ENCODE measurements at places on chromosomes 5 and 9. TPM values are rescaled to one million over a fixed set of nuclear protein-coding genes. Genes with fewer than 3 reads are reported as not detected.

Gene MOB3B
- total RNA-seq, result 68.2 TPM

Gene PCDHGA1
- total RNA-seq, result 0.72 TPM

Gene TOR2A
- total RNA-seq, result 8.8 TPM

Gene PCDHA10
- 1.0 TPM for total RNA-seq

Gene IL13
- not detected for total RNA-seq

Gene ERMP1
- 10.2 TPM for total RNA-seq

Gene ANKRA2
- 28.0 TPM for total RNA-seq

Gene ORM2
- total RNA-seq, result 0.82 TPM

Gene HTR1A
- not detected for total RNA-seq

Gene GPR151
- total RNA-seq, result not detected

GRCh38 chr5:139951296-139951924 lies 91.7 kb downstream of the NRG2 start:
- DNase-seq, result no peak

DNA sequence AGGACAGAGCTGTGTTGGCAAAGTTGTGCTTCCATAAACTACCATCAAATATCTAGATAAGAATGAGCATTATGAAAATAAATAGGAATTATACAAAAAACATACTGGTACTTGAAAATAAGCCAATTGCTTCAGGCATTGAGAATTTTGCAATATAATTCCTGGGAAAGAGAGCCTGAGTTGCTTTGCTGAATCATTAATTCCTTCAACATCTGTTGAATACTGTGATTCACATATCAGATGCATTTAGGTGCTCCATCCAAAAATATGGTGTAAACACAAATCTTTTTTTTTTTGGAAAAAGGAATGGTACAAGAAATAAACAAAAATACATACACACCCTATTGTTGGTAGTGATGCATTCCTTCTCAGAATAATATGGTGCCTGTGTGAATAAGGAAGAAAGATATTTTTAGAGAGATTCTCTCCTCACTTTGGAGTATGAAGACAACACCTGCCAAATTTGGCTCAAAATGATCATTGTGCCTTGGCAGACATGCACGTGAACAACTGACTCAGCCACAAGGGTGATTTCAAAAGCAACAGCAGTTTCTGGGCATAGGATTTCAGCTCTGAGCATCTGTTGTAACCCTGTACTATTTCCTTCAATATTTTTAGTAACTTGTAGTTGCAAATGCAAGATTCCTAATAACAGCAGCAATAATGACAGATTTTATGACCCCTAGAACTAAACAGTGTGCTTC lies 96.7 kb downstream of the CAVIN4 start:
- DNase-seq, result no peak

DNA sequence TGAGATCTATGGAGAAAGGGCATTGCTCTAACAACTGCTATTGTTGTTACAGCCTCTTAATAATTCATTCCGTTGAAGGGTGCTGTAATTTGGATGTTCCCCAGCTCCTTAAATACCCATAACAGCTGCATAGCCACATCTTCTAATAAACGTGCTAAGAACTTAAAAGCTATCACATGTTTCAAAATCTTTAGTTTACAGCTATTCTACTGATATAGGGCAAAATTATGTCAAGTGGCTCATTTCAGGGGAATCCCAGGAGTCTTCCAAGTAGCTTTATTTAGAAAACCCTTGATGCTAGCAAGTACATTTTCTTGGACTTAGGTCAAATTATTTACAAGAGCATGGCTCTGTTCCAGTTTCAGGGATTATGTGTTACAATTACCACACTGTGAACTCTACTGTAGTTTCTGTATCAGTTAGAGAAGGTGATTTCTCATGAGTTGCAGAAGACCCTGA lies 990.4 kb upstream of the ACO1 start:
- no peak for DNase-seq

GRCh38 chr9:111038331-111039230 lies at the start of gene LPAR1:
Gene LPAR1, minus strand, starts transcription at chr9:111038470. Its CDS starts 66,353 bp downstream, at chr9:110972117.
- peak; percentile 68 for DNase-seq

GRCh38 chr9:135043345-135043744 lies 44.1 kb upstream of the OLFM1 start:
- peak; percentile 3 for DNase-seq

GRCh38 chr5:83645936-83646335 lies 74.7 kb downstream of the HAPLN1 start:
- no peak for DNase-seq

- no peak for DNase-seq
These were observed 62.0 kb upstream of the CDH6 start for GRCh38 chr5:31131381-31131891.

DNA sequence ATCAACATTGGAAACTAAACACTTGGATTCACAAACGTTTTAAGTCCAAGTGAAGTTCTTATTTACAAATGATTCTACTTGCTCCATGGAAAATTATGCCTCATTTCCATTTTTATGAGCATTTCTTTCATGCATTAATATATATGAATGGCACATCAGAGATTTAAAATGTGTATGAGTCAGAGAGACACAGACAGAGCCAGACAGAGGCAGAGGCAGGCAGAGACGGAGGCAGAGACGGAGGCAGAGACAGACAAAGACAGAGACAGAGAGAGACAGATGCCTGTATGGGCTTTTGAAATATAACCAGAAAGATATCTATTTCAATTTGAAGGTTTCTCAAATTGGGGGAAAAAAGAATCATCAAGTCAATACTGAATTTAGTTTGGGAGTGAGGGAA lies 649.0 kb downstream of the PTPRD start:
- no peak for DNase-seq

DNA sequence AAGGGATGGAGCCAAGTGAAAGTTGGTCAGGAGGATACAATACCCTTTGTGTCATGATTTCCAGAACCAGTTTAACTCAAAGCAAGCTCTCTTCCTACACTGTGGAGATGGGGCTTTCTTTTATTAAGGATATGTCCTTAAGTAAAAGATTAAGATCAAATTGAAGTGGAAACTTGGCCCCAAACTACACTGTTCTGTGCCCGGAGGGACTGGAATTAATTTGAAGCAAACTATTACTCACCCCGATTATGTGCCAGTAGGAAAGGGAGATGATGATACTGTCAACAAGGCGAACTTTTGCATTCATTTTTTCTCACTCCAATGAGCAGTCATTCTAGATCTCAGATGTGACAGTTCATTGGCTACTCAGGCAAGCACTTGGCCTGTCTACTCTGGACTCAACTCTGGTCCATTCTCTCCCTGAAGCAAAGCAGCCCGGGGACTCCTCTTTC lies 186.7 kb downstream of the NTRK2 start:
- DNase-seq, result no peak

DNA sequence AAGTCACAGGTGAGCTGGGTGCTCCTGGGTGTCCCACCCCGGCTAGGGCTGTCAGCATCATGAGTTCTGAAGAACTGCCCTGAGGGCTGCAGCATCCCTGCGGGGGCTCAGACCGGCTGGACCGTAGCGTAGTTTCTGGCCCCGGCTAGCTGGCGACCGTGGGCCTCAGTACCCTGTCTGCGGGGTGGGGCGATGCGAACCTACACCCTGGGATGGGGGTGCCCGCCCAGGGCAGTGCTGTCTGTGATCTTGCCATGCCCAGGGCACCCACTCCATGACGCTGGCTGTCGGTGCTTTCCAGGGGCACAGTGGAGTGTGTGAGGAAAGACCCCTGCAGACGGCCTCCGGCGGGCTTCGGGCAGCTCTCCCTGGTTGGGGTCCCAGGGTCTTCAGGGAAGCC lies 66.5 kb upstream of the IRX4 start:
- DNase-seq, result no peak

GRCh38 chr5:2633992-2634391 lies 117.5 kb downstream of the IRX2 start:
- no peak for DNase-seq

DNA sequence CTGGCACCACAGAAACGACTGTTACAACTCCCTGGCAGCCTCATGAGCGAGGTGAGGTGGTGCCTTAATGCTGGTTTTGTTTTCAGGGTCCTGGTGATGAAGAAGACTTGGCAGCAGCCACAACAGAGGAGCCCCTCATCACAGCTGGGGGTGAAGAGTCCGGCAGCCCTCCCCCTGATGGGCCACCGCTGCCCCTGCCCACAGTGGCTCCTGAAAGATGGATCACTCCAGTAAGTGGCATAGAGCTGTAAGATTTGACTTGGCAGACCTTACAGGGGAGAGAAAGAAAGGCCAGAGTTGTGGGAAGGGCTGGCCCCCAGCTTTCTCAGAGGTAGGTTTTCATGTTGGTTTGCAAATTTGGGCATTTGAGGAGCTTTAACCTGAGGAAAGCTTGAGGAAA lies 72.2 kb downstream of the COL15A1 start:
- DNase-seq, result no peak

DNA sequence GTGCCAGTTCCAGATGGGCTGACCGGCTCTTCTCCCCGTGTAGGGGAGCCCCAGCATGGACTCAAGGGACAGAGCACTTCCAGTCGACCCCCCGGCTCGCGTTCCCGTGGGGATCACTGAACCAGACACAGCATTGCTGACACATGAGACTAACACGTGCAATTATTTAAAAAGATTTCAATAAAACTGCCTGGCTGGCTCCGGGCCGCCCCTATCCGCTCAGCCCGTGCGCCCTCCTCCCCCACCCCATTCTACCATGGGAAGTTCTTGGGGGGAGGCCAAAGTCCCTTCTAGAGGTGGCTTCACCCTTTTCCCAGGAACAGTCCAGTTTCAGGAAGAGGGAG lies 4.7 kb downstream of the TESK1 start:
- no peak for DNase-seq

DNA sequence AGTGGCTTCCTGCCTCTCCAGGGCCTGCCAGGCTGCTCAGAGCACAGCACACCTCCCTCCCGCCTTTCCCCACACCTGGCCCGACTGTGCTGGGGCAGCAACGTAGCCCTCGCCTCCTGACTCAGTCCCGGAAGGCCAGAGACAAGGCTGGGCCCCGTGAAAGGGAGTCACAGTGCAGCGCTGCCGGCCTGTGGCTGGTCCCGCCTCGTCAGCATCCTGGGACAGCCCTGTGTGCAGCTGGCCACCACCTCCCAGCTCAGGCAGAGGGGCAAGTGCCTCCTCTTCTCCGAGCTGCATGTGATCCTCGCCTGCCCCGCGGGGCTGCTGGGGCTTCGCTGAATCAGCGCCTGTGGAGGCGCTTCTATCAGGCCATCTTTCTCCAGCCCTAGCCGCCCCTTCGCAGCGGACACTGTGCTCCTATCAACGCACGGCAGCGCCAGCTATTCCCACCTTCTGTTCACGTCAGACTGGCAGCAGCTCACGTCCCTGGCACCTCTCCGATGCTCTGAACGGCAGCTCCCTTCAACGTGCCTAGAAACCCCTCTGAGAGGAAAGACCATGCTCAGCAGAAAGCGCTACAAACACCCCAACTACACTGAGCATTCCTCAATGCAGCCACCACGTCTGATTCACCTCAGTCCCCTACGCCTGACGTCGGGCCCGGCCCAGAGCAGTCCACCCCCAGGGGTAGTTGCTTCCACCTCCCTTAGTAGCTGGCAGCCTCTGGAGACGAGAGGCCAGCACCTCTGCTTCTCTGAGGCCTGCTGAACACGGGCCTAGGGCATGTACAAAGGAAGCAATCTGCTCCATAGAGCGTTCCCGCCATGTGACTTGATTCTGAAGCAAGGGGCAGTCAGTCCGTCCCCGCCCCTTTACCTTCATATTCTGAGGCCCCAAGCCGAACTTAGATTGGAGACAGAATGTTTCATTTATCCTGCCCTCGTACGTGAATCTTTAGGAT lies 78.8 kb downstream of the GPR21 start:
- no peak for DNase-seq

DNA sequence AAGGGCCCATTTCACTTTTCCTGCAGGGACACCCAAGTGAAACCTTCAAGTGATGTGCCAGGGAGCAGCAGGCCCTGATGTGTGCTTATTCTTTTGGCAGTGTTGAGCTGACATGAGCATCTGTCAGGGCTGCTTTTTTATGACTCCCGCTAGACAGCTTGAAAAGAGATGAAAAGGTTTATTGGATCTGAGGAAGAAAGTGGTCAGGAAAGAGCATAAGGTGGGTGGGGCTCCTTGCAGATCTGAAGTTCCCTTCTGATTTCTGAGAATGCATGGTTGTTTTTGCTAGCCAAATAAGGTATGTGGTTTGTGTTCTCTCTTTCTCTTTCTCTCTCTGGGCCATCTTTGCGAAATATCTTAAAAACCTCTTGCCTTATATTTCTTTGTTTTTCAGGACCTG lies 316.1 kb downstream of the DMRT2 start:
- no peak for DNase-seq
